Stimulated activated CD8-positive, alpha-beta memory T cell treated with anti-CD3 and anti-CD28 coated beads, Interleukin-12 subunit alpha, Interleukin-12 subunit beta, amount 100 ng/mL, for 4 hours (primary cell): ENCODE measurements at places on chromosomes 12 and 14.

DNA sequence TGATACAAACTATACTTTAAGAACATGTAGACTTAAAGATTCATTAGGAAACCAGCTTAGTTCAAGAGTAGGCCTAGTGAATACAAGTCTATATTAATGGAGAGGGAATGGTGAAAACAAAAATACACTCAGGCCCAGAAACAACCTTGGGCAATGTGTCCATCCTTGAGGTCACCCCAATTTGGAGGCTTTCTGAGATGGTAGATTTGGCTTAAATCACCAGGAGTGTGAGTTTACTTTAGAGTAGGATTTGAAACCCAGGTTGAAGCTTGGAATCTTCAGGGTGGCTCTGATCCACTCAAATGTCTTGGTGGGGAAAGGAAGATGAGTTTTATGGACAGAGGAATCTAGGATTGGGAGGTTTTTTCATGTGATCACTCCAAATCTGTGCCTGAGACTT lies 10.5 kb downstream of the LDHB start:
- no peak for DNase-seq

DNA sequence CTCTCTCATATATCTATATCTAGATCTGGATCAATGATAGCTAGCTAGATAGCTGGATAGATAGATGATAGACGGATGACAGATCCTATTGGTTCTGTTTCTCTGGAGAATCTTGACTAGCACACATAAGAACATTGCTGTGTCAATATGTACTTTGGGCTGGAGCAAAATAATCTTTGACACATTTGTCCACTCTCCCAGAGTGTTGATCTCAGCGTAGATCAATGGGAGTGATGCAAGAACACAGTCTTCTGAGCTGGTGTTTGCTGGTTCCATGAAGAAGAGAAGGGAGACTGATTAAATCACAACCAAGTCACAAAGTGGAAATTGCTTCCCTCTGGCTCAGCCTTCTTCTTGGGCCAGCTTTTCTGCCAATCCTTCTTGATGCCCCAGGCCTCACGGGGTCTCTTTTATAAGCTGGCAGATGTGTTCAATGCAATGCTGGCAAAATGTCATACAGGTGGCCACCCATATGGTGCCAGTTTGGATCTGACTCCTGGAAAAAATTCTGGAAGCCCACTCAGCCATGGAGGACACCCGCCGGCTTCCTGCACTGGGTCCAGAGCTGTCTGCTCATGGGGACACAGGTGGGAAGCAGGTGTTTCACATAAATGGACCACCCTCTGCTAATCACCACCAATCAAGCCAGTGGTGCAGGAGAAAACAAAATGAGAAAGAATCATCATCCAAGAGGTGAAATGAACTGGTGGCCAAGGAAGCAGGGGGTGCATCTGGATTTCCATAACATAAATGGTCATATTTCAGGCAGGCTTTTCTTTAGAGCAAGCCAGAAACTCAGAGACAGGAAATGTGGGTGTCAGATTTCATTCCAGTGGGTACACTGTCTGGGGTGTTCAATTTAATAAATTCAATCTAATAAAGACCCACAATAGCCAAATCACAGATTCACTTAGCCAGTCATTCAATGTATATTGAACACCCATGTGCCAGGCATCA lies 310.3 kb downstream of the DPF3 start:
- DNase-seq: no peak

- DNase-seq: peak; percentile 90
Measured at GRCh38 chr14:92106143-92106926, at the start of gene ATXN3. TSS of gene ATXN3 (minus strand) at chr14:92106582. CDS start at chr14:92106552, 30 bp downstream.

- no peak for DNase-seq
Measured at GRCh38 chr14:93044121-93044520, 71.6 kb downstream of the ITPK1 start.

DNA sequence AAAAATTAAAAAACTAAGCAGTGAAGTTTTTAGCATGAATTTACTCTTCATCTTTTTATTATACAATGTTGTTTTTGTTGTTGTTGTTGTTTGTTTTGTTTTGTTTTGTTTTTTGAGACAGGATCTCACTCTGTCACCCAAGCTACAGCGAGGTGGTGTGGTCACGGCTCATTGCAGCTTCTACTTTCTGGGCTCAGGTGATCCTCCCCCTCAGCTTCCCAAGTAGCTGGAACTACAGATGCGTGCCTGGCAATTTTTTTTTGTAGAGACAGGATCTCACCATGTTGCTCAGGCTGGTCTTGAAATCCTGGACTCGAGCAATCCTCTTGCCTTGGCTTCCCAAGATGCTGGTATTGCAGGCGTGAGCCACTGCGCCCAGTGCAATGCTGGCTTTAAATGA lies 11.3 kb downstream of the PPFIBP1 start:
- no peak for DNase-seq

GRCh38 chr12:52346593-52346992 lies 20.7 kb downstream of the KRT85 start:
- no peak for DNase-seq
